ENCODE measurements at places on chromosomes 5 and 9.

DNA sequence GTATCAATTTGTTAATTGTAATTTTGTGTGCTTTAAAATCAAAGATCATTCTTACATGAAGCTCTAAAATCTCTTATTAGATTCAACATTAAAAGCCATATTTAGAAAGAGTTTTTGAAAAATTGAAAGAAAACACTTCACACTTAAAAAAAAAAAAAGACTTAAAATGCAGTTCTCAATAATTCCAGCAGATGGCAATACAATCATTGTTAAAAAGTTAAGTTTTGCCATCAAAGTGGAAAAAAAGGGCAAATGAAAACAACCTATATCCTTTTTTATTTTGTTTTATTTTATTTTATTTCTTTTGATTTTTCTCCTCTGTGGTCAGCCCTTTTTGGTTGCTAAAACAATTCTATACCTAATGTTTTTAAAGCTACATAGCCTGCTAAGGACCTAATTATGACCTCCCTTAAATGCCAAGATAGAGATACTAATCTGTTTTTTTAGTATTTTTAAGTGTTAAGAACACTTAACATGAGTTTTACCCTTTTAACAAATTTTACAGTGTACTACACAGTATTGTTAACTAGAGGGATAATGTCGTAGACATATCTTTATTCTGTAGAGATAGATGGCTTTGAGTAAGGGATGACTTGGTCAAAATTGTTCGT is 154.2 kb upstream of the DAB2 start:
- no peak for DNase-seq

GRCh38 chr5:61758711-61759110 is 426.7 kb downstream of the ZSWIM6 start:
- DNase-seq = no peak

DNA sequence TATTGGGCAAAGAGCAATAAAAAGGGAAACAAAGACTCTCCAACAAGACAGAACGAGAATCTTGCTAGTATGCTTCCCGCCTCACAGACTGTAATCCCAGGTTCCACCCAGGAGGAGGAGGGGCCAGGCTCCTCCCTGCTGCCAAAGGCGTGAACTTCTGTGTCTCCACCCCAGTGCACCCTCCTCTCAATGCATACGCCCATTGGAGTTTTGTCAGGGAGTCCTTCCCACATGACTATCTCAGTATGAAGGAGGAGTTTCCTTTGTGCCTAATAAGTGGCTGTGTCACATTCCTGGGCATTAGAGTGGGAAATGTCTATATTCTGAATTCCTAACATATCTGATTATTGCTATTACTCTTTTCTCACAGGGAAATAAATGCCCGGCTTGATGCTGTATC is 106.4 kb upstream of the DHFR start:
- no peak for DNase-seq

DNA sequence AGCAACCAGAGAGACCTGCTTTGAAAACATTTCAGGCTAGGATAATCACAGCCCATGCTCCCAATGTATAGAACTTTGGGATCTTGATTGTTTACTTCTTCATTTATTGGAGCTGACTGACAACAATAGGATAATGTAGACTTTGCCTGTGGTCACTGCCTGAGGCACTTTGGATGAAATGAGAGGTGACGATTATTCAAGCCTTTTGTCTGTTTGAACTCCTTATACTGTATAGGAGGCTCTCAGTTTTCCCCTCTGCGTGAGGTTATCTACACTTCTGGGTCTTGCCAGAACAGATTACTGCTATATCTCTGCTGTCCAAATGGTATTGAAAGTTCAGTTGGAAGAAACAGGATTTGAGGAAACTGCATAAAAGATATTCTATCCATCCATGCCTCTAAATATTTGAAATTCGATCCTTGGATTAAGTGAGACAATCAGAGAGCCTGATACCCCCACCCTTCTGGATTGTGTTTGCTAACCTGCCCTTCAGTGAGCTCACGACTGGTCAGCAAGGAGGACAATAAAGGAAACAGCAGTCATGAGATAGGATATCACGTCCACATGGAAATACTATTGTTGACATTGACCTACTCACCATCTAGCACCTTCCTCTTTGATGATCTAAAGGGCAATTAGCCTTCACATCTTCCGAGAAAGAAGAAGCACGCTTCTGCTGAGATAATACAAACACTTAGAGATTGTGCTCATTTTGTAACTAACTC is 98.1 kb downstream of the DOCK8 start:
- DNase-seq = no peak

GRCh38 chr5:150522504-150523414 is 14.8 kb downstream of the NDST1 start:
- DNase-seq = no peak

DNA sequence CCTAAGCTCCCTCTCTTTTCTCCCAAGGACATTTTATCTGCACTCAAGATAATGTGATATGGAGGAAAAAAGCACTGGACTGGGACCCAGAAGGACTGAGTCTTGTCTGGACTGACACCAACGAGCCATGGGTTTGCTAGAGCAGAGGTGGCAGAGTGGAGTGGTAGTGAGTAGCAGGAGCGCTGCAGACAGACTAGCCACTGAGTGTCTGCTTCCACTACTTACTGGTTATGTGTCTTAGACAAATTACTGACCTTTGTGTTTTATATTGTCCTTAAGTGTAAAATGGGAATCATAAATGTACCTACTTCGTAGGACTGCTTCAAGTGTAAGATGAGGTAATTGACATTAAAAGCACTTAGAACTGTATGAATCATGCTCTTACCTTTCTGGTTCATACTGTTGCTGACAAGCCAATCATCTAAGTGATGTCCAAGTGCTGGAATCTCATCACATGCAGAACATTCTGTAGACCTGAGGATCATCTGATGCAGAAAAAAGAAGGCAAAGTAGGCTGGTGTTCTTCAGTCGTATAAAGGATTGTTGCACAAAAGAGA is 12.5 kb upstream of the PRLR start:
- no peak for DNase-seq

GRCh38 chr9:115126404-115126803 is 8.4 kb upstream of the TNC start:
- DNase-seq = no peak

- no peak for DNase-seq
Measured at GRCh38 chr5:82356021-82356420, 77.9 kb upstream of the RPS23 start.

DNA sequence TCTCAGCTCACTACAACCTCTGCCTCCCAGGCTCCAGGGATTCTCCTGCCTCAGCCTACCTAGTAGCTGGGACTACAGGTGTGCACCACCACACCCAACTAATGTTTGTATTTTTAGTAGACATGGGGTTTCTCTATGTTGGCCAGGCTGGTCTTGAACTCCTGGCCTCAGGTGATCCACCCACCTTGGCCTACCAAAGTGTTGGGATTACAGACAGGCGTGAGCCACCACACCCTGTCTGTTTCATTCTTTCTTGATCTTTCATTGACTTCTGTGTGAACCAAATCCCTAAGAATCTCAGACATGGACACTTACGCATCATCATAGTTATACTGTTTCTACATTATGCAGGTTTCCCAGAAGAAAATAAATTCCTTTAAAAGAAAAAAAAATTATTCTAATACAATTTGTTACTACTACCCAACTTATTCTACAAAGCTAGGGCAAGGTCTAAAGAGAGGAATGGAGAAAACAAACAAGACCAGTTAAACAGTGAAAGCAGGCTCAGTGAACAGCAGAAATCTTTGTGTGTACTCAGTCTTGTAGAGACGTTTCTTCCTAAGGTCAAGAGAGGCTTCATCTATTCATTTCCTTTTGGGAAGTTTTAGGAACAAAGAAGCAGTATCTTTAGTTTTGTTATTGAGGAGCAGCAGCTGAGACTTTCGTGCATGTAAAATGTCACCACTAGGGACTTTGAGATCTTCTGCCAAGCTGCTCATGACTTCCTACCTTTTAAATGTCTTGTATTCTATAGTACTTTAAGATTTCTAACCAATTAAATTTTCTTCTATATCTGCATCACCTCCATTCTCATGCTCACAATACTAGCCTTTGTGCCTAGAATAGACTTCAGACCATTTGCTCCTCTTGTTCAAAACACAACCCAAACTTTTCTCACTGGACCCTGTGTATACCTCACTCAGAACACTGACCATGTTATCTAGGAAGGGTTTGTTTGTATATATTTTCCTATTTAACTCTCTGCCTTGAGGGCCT is 5.6 kb upstream of the HMGCR start:
- no peak for DNase-seq

- DNase-seq = no peak
Measured at GRCh38 chr5:7494481-7495130, 98.7 kb downstream of the ADCY2 start.

DNA sequence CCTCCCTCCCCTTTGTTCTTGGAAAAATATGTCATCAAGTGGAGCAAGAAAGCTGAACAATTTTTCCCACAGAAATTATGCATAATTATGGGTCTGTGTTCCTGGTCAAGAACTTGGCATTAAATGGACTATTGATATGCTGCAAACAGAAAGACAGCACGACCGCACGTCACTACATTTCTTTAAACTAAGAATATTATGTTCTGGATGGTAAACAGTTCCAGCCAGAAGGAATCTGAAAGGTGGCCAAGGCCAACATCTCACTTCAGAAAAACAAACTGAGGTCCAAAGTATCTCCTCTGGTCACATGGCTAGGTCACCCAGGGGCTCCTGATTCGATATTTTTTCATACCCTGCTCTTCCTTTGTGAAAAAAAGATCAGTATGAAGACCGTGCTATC is 173.3 kb upstream of the GAS1 start:
- no peak for DNase-seq

GRCh38 chr5:110612794-110613247 is 113.7 kb downstream of the TMEM232 start:
- no peak for DNase-seq

- DNase-seq = no peak
Measured at GRCh38 chr9:123735376-123735775, 194.6 kb downstream of the DENND1A start.

DNA sequence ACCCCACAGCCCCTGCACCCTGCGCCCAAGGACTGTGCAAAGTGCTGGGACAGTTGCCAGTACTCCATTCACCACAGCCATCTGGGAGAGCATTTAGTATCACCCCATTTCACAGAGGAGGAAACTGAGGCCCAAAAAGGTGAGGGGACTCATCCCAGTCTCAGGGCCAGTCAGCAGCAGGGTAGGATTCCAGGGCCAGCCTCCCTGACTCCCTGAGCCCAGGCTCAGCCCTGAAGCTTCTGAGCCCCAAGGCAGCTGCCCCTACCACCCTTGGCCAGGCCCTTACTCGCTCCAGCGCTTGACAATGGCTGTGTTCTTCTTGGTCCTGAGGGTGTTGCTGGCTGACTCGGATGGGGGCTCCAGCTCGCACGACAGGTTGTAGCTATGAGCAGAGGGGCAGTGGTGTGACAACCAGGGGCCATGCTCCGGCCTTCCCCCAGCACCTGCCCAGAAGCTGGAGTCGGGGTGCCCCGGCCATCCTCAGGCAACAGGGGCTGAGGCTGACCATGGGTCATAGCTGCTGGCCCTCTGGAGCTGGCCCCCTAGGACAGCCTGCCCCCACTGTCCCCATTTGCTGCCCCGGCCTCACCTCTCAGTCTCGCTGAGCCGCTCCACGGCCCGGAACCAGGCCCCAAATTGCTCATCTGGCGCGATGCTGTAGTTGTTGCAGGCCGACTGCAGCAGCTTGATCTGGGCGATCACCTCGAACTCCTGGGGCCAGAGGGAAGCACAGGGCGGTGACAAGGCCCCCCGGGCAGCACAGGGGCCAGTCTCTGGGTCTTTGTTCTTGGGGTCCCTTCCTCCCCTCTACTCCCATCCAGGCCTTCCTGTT is 18.6 kb downstream of the RALGDS start:
- DNase-seq = no peak

GRCh38 chr5:132821791-132822190 is 8.7 kb downstream of the SHROOM1 start:
- DNase-seq = no peak

DNA sequence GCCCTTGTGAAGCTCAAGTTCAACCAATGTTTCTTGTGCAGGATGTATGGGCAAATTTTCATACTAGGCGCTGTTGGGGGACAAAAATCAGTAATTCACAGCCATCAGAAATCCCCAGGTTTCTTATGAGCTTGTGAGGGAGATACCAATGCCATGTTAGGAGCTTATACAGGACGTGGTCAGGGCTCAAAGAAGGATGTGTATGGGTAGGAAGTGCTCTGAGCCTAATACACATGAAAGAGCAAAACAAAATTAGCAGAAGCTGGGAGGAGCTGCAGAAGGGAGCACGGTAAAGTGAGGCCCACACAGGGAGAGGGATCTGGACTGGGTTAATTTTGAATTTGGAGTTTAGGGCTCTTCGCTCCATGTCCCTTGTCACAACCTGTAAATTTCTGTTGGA is 114.6 kb upstream of the MAP3K1 start:
- no peak for DNase-seq

GRCh38 chr5:17723876-17724275 is 89.6 kb downstream of the TAF11L14 start:
- DNase-seq = no peak

DNA sequence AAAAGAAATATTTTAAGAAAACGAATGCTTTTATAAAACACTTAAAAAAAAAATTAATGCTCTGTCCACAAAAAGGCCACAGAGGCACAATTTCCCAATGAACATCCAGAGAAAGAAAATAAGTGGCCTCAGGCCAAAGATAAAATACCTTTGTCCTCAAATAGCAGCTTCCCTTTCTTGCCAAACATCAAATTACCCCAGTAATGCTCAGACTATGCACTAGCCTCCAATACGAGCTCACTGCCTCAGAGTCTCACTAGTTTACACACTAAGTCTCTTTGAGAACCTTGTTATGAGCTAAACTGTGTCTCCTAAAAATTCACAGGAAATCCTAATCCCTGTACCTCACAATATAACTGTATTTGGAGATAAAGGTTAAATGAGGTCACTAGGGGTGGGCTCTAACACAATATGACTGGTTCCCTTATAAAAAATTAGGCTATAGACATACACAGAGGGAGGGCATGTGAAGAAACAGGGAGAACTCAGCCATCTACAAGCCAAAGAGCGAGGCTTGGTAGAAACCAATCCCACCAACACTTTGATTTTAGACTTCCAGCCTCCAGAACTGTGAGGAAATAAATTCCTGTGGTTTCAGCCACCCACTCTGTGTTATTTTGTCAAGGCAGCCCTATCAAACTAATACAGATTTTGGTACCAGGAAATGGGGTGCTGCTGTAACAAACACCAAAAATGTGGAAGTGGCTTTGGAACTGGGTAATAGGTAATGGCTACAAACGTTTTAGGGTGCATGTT is 4.4 kb downstream of the MPDZ start:
- DNase-seq = no peak

- no peak for DNase-seq
Measured at GRCh38 chr5:68376935-68377334, 161.4 kb downstream of the PIK3R1 start.

DNA sequence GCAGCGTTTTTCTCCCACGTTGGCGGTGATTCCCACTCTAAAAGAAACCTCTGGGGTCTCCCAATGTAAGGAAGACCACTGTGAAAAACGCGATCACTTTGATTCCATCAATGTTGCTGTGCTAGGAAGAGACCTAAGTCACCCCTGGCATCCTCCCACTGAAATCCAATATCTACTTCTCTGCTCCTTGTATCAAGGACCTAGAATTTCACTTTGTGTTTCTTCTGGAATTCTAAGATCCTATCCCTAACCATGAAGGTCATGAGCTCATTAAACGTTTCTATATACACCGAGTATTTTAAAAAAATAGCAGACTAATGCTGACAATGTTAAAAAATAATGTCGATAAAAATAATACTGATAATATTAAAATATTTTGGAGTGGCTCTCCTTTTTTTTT is 118.8 kb upstream of the MYO10 start:
- DNase-seq = no peak

- DNase-seq = no peak
Measured at GRCh38 chr5:57929271-57929670, 446.7 kb upstream of the ACTBL2 start.

GRCh38 chr5:16791904-16792597 is 144.0 kb downstream of the MYO10 start:
- no peak for DNase-seq

GRCh38 chr9:128689820-128690683 is 1.0 kb downstream of the SET start:
- no peak for DNase-seq

Measured in activated CD8-positive, alpha-beta memory T cell treated with anti-CD3 and anti-CD28 coated beads for 4 hours (primary cell).